ENCODE measurements at places on chromosomes 7 and 10.
A peak's percentile ranks its signal among the peaks of the same experiment; 100 is the strongest.

- no peak overlapping the region for H3K4me3 ChIP-seq
- H3K27me3 ChIP-seq: peaks cover 18% of the 10 kb centered on the region
- H3K27ac ChIP-seq: no peak overlapping the region
- no peak for DNase-seq
- no peaks in the 10 kb centered on the region for H3K36me3 ChIP-seq
Measured at GRCh38 chr7:117772421-117772820, 100.8 kb downstream of the CTTNBP2 start.

- no peak for DNase-seq
- H3K4me3 ChIP-seq: no peak overlapping the region
- no peaks in the 10 kb centered on the region for H3K36me3 ChIP-seq
- H3K27me3 ChIP-seq: peaks cover 45% of the 10 kb centered on the region
- peaks cover 19% of the 10 kb centered on the region for H3K4me1 ChIP-seq
- H3K27ac ChIP-seq: no peak overlapping the region
Measured at GRCh38 chr7:116529250-116529649, 4.4 kb downstream of the CAV1 start.

- peaks cover 55% of the 10 kb centered on the region for H3K4me1 ChIP-seq
- H3K27me3 ChIP-seq: no peaks in the 10 kb centered on the region
- no peak overlapping the region for H3K4me3 ChIP-seq
- peaks cover 21% of the 10 kb centered on the region for H3K36me3 ChIP-seq
- no peak overlapping the region for H3K27ac ChIP-seq
Measured at GRCh38 chr7:135208102-135208793, 3.1 kb downstream of the WDR91 start.

GRCh38 chr10:43674553-43675210, 26.0 kb upstream of the ZNF32 start:
- no peak overlapping the region for H3K27ac ChIP-seq
- peaks cover 23% of the 10 kb centered on the region for H3K27me3 ChIP-seq
- H3K4me3 ChIP-seq: no peak overlapping the region
- no peaks in the 10 kb centered on the region for H3K4me1 ChIP-seq
- H3K36me3 ChIP-seq: no peaks in the 10 kb centered on the region

- DNase-seq: no peak
Measured at GRCh38 chr7:1721047-1721690, 51.1 kb downstream of the ELFN1 start.

GRCh38 chr10:21860718-21861117, 142.8 kb downstream of the DNAJC1 start:
- no peak overlapping the region for H3K4me3 ChIP-seq
- no peaks in the 10 kb centered on the region for H3K4me1 ChIP-seq
- no peak for DNase-seq
- H3K36me3 ChIP-seq: peaks cover 15% of the 10 kb centered on the region
- H3K27ac ChIP-seq: no peak overlapping the region

DNA sequence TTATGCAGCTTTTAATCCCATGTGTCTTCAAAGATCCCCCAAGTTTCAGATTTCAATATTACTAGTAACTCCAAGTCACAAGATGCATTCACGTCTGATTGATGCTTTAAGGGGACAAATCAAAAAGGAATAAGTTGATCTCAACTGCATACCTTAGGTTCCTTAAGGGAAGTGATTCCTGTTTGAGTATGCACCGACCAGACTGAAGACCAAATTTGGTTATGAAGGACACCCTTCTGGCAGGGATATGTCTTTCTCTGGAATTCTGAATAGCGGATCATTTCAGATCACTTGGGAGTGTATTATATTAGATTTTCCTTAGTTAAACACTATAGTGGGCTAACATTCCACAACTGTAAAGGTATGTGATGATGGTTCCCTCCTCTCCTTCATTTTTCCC, 4.3 kb downstream of the KIF5B start:
- no peak overlapping the region for H3K27ac ChIP-seq
- no peak for DNase-seq
- H3K4me1 ChIP-seq: peaks cover 69% of the 10 kb centered on the region
- H3K27me3 ChIP-seq: no peaks in the 10 kb centered on the region
- peaks cover 27% of the 10 kb centered on the region for H3K36me3 ChIP-seq

- peaks cover 7% of the 10 kb centered on the region for H3K4me1 ChIP-seq
- H3K27me3 ChIP-seq: peaks cover 19% of the 10 kb centered on the region
- H3K27ac ChIP-seq: no peak overlapping the region
- H3K4me3 ChIP-seq: no peak overlapping the region
- H3K36me3 ChIP-seq: no peaks in the 10 kb centered on the region
Measured at GRCh38 chr7:44320794-44321371, 4.5 kb downstream of the CAMK2B start.

DNA sequence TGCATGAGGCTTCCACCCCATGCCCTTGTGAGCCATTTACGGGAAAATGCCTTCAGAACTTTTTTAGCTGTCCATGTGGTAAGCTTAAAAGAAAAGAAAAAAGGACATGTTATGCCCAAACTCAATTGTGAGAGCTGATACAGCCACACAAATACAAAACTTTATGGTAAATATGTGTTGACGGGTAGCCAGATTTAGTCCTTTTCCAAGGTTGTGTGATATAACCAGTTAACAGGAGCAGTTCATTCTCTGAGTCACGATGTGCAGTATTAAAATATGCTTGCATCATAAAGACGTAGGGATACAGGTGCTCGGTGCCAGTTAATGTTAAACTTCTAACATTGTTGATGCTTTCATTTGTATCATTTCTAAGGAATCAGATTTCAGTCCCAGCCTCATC, 350.4 kb downstream of the DNAJB6 start:
- no peak for DNase-seq
- H3K36me3 ChIP-seq: no peaks in the 10 kb centered on the region
- H3K27me3 ChIP-seq: peaks cover 67% of the 10 kb centered on the region
- no peak overlapping the region for H3K4me3 ChIP-seq

DNA sequence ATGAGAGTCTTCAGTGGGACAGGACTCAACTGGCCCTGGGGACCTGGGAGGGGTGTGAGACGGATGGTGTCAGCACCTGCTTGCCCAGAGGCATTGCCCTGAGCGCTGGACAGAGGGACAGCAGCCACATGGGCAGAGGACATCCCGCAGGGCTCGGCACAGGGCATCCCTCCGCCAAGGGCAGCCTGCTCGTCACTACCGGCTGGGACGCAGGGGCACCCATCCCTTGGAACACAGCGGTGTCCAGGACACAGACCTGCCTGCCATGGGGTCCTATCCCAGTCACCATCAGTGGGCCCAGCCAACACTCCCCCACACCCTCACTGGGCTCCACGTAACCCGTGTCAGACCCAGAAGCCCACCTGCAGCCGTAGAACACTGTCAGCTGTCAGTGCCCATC, 109.3 kb downstream of the LARP4B start:
- no peak for DNase-seq
- H3K36me3 ChIP-seq: peaks cover 51% of the 10 kb centered on the region
- no peak overlapping the region for H3K4me3 ChIP-seq
- no peaks in the 10 kb centered on the region for H3K27me3 ChIP-seq

- no peak for DNase-seq
- peaks cover 43% of the 10 kb centered on the region for H3K4me1 ChIP-seq
- H3K36me3 ChIP-seq: peaks cover 20% of the 10 kb centered on the region
- H3K27ac ChIP-seq: no peak overlapping the region
Measured at GRCh38 chr7:127587663-127588018, 570 bp upstream of the ARF5 start.

DNA sequence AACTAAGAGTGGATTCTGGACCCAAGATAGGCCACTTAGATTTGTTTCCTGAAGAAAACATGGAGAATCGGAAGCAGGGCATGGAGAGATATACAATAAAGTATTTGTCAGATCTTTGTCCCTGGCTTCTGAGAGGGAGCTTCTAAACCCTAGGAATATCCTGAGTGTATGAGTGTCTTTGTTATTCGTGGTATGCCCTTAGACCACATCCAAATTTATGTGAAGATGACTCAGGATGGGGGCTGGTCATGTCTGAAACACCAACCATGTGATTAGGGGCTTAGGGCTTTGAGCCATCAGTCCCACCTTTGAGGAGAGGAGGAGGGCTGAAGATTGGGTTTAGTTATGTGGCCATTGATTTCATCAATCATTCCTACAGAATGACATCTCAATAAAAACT, 69.7 kb upstream of the PLPP4 start:
- no peak overlapping the region for H3K4me3 ChIP-seq
- H3K36me3 ChIP-seq: no peaks in the 10 kb centered on the region
- H3K27me3 ChIP-seq: no peaks in the 10 kb centered on the region
- DNase-seq: no peak
- H3K27ac ChIP-seq: no peak overlapping the region

DNA sequence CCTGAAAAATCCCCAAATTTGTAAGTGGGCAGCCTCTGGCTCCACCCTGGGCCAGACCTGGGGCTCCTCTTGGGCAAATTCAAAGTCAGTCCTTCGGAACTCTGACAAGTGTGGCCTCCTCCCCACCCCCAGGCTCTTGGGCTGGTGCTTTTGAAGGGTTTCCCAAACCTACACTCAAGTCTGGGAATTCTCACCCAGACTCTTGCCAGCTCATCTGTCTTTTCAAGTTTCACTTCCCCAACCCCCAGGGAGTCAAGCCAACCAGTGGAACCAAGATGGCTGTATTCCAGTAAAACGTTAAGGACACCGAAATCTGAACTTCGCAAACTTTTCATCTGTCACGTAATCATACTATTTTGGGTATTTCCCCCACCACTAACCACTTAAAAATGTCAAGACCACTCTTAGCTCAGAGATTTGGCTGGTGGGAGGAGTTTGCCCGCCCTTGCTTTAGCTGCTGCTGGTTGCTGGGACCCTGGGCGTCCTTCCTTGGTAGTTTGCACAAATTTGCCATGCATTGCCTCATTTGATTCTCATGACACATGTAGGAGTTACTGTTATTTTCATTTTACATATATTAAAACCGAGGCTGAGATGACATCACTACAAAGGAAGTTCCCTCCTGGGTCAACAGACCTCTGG, 1.7 kb upstream of the MYO1G start:
- H3K4me1 ChIP-seq: peaks cover 58% of the 10 kb centered on the region
- H3K36me3 ChIP-seq: peaks cover 82% of the 10 kb centered on the region
- DNase-seq: peak; percentile 95
- H3K27ac ChIP-seq: peak overlapping the region; percentile 99
- H3K27me3 ChIP-seq: no peaks in the 10 kb centered on the region

DNA sequence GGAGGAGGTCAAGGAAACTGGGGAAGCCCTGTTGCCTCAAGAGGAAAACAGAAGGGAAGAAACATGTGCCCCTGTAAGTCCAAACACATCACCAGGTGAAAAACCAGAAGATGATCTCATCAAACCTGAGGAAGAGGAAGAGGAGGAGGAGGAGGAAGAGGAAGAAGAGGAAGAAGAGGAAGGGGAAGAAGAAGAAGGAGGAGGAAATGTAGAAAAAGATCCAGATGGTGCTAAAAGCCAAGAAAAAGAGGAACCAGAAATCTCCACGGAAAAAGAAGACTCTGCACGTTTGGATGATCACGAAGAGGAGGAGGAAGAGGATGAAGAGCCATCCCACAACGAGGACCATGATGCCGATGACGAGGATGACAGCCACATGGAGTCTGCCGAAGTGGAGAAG, 82.7 kb upstream of the SAMD8 start:
- peaks cover 13% of the 10 kb centered on the region for H3K36me3 ChIP-seq
- H3K4me1 ChIP-seq: peaks cover 7% of the 10 kb centered on the region
- no peak overlapping the region for H3K4me3 ChIP-seq
- DNase-seq: no peak

- DNase-seq: peak; percentile 74
- peak within 1 kb of the TSS; percentile 99 for H3K27ac ChIP-seq
- H3K36me3 ChIP-seq: peaks cover 43% of the 10 kb centered on the region
- H3K4me3 ChIP-seq: peak within 1 kb of the TSS; percentile 95
Measured at GRCh38 chr7:50304129-50304910, at the start of gene IKZF1. Gene IKZF1, plus strand, starts transcription at chr7:50304716. Its CDS starts 14,346 bp downstream, at chr7:50319062.

- no peaks in the 10 kb centered on the region for H3K27me3 ChIP-seq
- H3K4me3 ChIP-seq: no peak overlapping the region
- DNase-seq: no peak
- H3K4me1 ChIP-seq: peaks cover 55% of the 10 kb centered on the region
- H3K36me3 ChIP-seq: no peaks in the 10 kb centered on the region
- no peak overlapping the region for H3K27ac ChIP-seq
Measured at GRCh38 chr7:106016331-106016730, 53.3 kb downstream of the CDHR3 start.

GRCh38 chr10:102988404-102989314, 70.6 kb downstream of the CNNM2 start:
- DNase-seq: no peak
- no peaks in the 10 kb centered on the region for H3K36me3 ChIP-seq
- no peak overlapping the region for H3K4me3 ChIP-seq

DNA sequence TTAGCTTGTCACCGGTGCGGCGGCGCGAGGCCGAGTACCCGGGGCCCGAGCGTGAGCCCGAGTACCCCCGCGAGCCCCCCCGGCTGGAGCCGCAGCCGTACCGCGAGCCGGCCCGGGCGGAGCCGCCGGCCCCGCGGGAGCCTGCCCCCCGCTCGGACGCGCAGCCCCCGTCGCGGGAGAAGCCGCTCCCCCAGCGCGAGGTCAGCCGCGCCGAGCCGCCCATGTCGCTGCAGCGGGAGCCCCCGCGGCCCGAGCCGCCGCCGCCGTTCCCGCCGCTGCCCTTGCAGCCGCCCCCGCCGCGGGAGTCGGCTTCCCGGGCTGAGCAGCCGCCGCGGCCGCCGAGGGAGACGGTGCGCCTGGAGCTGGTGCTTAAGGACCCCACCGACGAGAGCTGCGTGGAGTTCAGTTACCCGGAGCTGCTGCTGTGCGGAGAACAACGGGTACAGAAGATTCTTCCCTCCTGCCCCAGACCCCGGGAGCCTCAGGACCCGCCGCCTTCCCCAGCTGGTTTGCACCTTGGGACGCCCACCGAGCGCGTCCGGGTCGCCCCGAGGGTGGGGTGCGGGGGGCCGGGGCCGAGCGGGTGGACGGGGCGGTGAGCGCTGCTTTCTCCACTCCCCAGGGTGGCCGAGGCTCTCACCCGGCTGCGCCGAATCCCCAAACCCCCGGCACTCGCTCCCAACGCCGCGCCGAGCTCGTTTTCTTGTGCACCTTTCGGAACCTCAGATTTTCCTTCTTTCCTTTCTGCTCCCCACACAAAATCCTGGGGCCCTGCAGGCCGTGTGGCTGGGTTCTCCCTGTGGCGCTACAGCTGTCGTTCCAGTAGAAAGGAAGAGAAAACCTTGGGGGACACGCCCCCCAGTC, 708 bp downstream of the UBN2 start:
- H3K4me3 ChIP-seq: peak overlapping the region; percentile 90
- peaks cover 24% of the 10 kb centered on the region for H3K4me1 ChIP-seq
- H3K27me3 ChIP-seq: no peaks in the 10 kb centered on the region
- peak; percentile 36 for DNase-seq
- H3K27ac ChIP-seq: no peak overlapping the region
- peaks cover 3% of the 10 kb centered on the region for H3K36me3 ChIP-seq

DNA sequence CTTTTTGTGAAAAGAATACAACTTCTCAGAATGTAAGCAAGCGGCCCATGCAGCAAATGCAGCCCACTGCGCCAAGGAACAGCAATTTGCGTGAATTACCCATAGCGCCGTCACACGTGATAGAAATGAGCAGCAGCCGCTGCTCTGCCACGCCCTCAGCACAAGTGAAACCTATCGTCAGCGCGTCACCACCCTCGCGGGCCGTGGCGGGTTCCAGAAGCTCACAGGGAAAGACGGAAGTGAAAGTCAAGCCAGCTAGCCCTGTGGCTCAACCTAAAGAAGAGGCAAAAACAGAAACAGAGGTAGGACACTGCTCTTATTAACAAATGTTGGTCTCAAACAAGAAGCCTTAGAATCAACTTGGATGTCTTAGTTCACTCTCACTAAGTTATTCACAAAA, 70.5 kb downstream of the SHH start:
- H3K4me1 ChIP-seq: peaks cover 52% of the 10 kb centered on the region
- no peak overlapping the region for H3K4me3 ChIP-seq
- peaks cover 48% of the 10 kb centered on the region for H3K36me3 ChIP-seq
- H3K27ac ChIP-seq: no peak overlapping the region

- no peaks in the 10 kb centered on the region for H3K4me1 ChIP-seq
- H3K4me3 ChIP-seq: no peak overlapping the region
- no peaks in the 10 kb centered on the region for H3K27me3 ChIP-seq
- H3K36me3 ChIP-seq: no peaks in the 10 kb centered on the region
Measured at GRCh38 chr10:86699991-86700840, 31.9 kb downstream of the LDB3 start.

All from activated naive CD4-positive, alpha-beta T cell treated with anti-CD3 and anti-CD28 coated beads for 36 hours (primary cell).